ENCODE measurements at places on chromosomes 2 and 18.

GRCh38 chr2:62573137-62573731 lies 67.2 kb upstream of the TMEM17 start:
- no peak for DNase-seq

- DNase-seq, result no peak
Measured at GRCh38 chr2:35931626-35932025, 424.0 kb upstream of the CRIM1 start.

DNA sequence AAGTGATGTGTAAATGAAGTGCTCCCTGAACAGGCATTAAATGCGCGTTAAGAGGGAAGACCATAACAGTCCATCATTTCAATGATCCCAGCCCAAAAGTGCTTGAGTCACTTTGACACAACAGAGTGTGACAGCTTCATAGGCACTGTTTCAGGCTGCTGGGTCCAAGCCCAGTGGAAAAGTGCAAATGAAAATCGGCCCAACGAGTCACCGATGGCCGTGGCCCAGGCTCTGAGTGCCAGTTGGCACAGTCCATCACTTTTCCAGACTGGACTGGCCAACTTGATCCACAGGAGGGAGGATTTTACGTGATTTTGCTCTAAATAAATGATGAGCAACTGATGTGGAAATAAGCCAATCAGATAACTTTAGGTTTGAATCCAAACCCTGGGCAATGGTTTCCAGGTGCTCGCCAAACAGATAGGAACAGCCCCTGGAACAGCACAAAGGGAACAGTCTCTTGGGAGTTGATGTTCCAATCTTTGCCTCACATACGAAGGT lies 114.0 kb downstream of the SP3 start:
- DNase-seq, result no peak

- peak; percentile 89 for DNase-seq
Measured at GRCh38 chr2:149170156-149170555, 131.7 kb downstream of the LYPD6B start.

DNA sequence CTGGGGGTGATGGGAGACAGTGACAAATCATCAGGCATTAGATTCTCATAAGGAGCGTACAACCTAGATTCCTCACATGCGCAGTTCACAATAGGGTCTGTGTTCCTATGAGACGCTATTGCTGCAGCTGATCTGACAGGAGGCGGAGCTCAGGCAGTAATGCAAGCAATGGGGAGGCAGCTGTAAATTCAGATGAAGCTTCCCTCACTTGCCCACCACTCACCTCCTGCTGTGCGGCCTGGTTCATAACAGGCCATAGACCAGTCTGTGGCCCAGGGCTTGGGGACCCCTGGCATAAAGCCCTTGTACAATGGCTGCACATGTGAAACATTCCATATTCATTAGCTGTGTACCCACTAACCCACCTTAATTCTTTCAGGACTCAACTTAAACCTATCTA lies 18.0 kb downstream of the NMUR1 start:
- no peak for DNase-seq

DNA sequence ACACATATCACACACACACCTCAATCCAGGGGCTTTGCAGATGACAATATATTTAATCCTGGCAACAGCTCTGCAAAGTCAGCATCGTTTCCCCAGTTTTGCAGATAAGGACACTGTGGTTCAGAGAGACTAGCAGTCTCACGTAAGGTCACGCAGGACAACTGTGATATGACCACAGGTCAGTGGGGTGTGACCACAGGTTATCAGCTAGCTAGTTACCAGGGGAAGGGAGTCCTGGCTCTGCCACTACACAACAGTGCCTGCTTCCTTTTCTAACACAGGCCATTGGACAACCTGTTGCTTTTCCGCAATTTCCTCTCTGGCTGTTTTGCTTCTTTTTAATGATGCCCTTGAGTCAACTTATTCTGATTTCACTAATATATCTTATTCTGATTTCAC lies 33.3 kb downstream of the RBMS1 start:
- DNase-seq, result no peak

GRCh38 chr2:102060792-102061191 lies 69.0 kb downstream of the IL1R2 start:
- no peak for DNase-seq

DNA sequence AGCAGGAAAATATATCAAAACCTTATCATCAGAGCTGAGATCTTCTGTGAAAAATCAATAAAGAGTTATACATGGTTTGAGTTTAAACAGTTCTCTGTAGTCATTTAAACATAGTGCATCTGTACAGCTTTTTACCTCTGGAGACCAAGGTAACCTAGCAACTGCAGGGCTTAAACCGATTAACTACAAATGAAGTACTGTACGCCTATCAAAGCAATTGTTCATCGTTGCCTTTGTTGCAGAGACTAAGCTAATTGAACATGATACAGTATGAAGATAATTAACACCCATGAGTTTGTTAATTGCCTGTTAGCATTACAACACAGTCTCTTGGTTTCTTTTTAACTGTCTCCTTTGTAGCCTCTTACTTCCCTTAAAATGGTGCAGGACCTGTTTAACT lies 147.9 kb downstream of the LNPK start:
- peak; percentile 32 for DNase-seq

DNA sequence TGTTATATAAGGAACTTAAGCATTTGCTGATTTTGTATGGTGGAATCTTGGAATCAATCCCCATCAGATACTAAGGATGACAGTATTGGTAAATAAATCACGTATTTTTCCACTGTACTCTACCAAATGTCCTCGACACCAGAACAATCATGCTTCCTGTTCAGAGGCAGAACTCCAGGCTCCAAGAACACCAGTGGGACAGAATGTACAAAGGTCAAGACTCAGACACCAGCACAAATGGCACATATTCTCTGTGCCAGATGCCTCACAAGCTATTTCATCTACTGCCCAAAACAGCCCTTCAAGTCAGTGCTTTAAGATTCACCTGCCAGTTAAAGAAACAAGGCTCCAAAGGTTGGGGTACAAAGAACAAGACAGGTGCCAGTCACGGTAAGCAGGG lies 420.5 kb downstream of the STK39 start:
- no peak for DNase-seq

DNA sequence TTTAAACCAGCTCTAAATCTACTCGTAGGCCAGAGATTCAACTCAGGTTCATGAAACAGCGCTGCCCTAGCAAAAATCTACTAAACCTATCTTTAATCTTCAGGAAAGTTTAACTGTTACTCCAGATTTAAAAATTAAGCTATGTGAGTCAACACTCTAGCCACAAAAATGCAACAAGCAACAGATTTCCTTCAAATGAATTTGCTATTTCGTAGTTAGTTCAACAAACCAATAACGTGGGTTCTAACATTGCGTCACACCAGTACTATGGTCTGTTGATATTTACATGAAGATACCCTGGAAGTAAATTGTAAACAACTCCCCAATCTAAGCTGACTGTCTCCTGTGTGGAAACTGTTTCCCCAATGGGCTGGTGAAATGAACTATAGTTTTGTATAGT lies 71.2 kb downstream of the FIGN start:
- no peak for DNase-seq

DNA sequence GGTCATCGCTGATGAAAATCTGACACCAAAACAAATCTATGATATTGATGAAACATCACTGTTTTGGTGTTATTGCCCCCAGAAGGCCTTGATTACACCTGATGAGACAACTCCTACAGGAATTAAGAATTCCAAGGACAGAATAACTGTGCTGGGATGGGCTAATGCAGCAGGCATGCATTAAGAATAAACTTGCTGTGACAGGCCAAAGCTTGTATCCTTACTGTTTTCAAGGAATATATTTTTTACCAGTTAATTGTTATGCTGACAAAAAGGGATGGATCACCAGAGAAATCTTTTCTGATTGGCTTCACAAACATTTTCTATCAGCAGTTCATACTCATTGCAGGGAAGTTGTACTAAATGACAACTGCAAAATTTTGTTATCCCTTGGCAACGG lies 278.2 kb downstream of the IKZF2 start:
- no peak for DNase-seq

DNA sequence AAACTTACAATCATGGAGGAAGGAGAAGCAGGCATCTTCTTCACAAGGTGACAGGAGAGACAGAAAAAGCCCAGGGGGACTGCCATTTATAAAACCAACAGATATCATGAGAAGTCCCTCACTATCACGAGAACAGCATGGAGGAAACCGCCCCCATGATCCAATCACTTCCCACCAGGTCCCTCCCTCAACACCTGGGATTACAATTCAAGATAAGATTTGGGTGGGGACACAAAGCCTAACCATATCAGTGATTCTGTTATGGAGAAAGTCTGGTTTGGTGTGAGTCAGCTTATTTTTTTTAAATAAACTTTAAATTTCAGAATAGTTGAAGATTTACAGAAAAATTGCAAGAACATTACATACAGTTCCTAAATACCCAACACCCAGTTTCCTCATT lies 84.7 kb upstream of the SP3 start:
- DNase-seq, result no peak

GRCh38 chr2:134667541-134667940 lies 51.3 kb downstream of the TMEM163 start:
- no peak for DNase-seq

DNA sequence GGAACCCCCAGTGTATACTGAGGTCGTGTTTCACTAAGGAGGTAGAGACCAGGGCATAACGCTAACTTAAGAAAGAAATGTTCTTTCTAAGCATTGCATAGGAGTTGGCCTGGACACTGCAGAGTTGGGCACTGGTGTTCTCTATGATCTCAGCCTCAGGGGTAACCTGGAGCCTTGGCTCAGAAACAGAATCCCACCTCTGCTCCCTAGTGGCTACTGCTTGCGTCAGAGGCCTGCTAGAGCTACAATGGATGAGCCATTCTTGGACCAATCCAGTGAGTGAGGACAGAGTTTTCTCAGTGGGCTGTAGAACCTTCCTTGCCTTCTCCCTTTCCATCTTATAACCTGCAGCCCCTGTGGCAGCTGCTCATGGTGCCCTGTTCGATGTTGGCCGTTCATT lies 324.4 kb upstream of the CELF4 start:
- DNase-seq, result no peak

GRCh38 chr2:24175631-24176187 lies 856 bp downstream of the FAM228A start:
- DNase-seq, result no peak

DNA sequence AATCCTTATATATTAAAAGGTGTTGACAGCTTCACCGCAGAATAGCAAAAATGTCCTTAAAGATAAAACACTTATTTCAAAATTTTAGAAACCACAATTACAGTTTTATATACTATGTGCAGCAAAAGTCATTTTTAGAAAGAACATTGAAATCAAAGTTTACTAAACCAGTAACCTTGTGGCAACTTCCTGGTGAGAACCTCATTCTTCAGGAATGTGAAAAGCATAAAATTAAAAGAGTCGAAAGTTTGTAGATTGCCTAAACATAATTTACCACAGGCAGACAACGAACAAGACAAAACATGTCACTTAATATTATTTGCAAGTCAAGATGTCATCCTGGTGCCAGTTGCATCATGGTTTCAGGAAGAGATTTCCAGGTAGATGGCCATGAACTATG lies 108.3 kb upstream of the NRP2 start:
- DNase-seq, result no peak

- no peak for DNase-seq
Measured at GRCh38 chr2:167862296-167862695, 385.1 kb downstream of the STK39 start.

- no peak for DNase-seq
Measured at GRCh38 chr2:107932488-107932887, 53.8 kb upstream of the SLC5A7 start.

DNA sequence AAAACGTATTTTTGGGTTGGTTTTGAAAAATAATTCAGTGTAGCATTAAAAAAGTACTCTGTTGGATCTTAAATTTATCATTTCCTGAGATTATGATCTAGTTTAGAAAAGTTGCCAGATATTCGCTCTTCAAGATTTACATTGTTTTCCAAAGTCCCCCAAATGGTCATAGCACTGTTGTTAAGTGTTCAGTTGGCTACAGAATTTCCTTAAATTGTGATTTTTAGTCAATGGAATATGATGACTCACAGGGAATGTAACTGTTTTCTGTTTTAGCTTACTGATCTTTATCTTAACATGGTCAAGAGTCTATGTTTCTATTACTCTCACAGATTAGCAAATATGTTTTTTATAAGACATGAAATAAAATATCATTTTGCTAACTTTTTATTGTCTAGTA lies 23.2 kb downstream of the PLCL1 start:
- no peak for DNase-seq

GRCh38 chr2:11984316-11985158 lies 238.1 kb downstream of the LPIN1 start:
- no peak for DNase-seq

DNA sequence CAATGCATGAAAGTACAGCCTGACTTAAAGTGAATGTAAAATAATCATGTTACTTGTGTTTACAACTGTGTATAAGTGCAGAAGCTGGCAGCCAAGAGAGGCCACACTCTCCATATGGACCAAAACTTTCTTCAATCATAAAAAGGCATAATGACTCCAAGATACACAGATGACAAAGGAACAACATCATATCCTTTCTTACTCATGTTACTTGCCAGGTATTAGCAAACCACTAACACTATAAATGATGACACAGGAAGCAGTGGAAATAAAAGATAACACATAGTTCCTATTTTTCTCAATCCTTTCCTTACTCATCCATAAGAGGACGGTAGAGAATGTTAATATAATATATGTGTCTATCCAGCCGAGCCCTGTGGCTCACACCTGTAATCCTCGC lies 400.0 kb upstream of the CDH2 start:
- no peak for DNase-seq

DNA sequence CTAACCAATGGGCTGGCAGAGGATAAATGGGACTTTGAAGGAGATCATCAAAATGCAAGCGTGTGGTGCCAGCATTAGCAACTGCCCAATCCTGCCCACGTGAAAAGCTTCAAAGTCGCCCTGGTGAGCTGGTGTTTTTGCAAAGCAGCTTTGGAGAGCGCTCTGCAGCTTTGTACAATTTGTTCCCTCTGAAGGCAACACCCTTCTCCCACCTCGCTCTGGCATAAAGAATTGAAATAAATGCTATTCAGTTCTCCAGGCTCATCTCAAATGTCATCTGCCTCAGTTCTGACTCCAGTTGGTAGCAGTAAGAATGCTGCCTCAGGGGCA lies 3.5 kb downstream of the COPS9 start:
- no peak for DNase-seq

- DNase-seq, result no peak
Measured at GRCh38 chr2:17892770-17893534, 14.5 kb downstream of the KCNS3 start.

DNA sequence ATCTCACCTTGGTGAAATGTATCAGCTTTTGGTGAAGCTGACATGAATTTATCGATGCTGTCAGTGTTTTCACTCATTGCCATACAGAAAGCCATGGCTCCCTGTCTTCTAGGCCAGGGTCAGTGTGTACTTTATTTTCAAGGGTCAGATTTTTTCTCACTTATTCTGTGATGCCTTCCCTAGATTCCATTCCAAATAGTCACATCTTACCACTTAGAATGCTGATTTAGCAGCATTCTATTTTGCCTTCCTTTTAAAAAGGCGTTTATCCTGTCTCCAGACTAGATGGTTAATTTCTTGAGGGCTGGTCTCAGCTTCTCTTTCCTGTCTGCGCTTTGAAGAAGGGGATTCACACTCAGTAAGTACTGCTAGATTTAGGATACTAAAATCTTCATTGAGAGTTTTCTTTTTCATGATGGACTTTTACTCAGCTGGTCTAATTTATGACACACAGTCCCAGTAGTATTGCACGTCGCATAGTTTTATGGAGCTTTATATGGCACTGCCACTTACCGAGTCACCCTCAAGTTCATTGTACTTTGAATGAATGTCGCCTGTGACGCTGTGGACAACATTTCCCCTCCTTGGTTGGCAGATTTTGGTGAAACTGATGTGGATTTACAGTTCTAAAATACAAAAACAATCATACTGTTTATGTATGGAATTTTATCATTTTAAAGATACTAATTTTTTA lies 194.0 kb downstream of the ZNF407 start:
- no peak for DNase-seq

Data from NCI-H1694 (cell line).